Activated effector memory CD4-positive, alpha-beta T cell treated with anti-CD3 and anti-CD28 coated beads, Interleukin-2, amount 50 U/mL, for 16 hours (primary cell): ENCODE measurements at places on chromosomes 12 and 14.

DNA sequence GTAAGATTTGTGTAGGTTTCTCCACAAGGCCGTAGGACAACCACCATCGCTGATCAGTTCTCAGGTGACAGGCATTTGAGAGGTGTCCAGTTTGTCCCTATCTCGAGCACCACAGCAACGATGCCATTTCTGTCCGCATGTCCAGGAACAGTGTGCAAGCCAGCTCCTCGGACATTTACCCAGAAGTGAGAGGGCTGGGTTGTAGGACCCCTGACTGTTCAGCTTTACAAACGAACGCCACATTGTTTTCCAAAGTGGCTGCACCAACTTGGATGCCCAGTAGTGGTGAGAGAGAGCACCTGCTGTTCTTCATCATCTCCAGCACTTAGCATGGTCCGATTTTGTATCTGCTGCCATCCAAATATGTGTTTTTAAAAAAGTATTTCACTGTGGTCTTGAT lies 38.6 kb downstream of the CYP46A1 start:
- peak; percentile 16 for DNase-seq

DNA sequence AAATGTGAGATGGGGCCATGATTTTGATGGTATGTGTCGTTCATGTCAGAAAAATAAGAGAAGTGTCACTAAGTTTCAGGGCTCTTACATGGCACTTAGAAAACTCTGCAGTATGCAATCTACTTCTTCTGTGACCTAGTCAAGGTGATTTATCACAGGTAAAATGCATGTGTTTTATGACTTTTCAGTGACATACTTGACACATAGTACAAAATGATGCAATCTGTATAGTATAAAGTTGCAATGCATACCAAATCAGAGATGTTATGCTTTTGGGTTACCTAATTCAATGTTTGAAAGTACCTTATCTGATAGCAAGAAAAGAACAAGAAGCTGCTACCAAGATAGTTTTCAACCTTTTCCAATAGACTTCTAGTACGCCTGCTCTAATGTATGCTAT lies 21.9 kb upstream of the ARHGAP5 start:
- no peak for DNase-seq

GRCh38 chr14:51004801-51005526 lies 60.7 kb upstream of the PYGL start:
- DNase-seq, result no peak

GRCh38 chr12:42180990-42181596 lies 36.4 kb upstream of the GXYLT1 start:
- DNase-seq, result no peak

- no peak for DNase-seq
Observed at GRCh38 chr12:76014007-76014406, 17.6 kb downstream of the PHLDA1 start.

GRCh38 chr12:110669193-110669502 lies 19.8 kb downstream of the HVCN1 start:
- DNase-seq, result no peak

- no peak for DNase-seq
Observed at GRCh38 chr14:74324931-74325361, 22.2 kb upstream of the ABCD4 start.

GRCh38 chr12:114852976-114853529 lies 169.1 kb upstream of the TBX3 start:
- no peak for DNase-seq

- DNase-seq, result no peak
Observed at GRCh38 chr14:75312341-75312740, 33.7 kb downstream of the FOS start.

GRCh38 chr12:85603556-85603955 lies 232.7 kb downstream of the RASSF9 start:
- DNase-seq, result no peak

GRCh38 chr12:52603314-52603713 lies 2.1 kb upstream of the KRT72 start:
- no peak for DNase-seq

DNA sequence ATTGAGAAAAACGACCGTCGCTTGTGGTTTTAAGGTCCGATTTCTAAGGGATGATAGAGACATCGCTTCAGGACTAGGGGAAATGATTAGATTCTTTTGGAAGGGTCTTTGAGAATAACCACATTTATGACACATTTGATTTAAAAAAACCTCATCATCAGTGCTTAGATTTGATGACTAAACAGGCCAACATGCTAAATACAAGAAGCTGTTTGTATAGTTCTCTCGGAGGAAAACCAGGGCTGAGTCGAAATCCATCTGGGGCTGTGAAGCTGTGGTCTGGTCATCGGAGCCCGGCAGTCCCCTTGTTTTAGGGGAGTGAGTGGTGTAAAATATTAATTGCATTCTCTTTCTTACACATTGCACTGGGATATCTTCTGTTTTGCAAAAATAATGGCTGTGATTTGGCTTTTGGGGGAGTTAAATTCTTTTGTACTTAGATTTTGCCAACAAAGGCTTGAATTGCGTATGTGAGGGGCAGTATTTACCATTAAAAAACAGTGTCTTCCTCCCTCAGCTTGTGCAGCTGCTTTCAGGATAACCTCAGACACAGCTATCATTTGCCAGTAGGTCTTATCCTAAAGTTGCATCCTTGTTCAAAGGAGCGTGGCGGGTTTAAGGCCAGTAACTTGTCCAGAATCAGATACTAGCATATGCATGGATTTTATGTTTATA lies 550 bp downstream of the GNG2 start:
- no peak for DNase-seq

GRCh38 chr12:41467591-41468325 lies 279.6 kb downstream of the PDZRN4 start:
- no peak for DNase-seq

- DNase-seq, result no peak
Observed at GRCh38 chr14:51478175-51478621, 173.5 kb upstream of the FRMD6 start.

GRCh38 chr14:102828151-102828550 lies 50.9 kb downstream of the TRAF3 start:
- peak; percentile 41 for DNase-seq

DNA sequence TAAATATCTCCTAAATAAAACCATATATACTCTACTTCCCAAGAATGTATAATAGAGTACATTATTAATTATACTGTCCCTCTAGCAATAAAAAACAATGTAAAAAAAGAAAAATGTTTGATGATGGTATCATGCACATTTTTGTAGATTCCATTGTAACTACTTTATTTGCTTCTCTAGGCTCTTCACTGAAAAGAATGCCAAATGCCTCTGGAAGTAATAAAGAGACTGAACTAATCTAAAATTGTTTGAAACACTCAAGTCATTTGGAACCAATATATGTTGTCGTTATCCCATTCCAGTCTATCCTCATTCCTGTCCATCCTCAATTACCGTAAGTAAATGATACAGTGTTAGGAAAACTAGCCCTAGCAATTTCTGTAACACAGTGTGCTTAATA lies 233.6 kb downstream of the C12orf50 start:
- no peak for DNase-seq

DNA sequence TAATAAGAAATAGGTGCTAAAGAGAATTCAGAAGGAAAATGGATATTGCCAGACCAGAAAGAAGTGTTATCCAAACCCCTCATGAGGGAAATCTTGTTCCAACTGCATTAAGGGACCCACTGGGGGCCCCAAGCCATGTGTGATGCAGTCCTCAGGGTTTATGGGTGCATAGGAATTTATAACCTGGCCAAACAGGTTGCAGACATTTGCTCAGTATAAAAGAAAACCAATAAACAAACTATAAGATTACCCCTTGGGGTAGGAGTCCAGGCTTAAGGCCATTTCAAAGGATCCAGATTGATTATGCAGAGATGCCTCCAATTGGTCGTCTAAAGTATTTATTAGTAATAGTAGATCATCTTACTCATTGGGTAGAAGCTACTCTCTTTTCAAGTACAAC lies 240.9 kb upstream of the DIO3 start:
- no peak for DNase-seq

- DNase-seq, result no peak
Observed at GRCh38 chr14:85573406-85573805, 43.5 kb downstream of the FLRT2 start.
